ENCODE measurements at places on chromosomes 2 and 18.
A peak's percentile ranks its signal among the peaks of the same experiment; 100 is the strongest.

- DNase-seq: no peak
These were observed 24.4 kb downstream of the CNOT11 start for GRCh38 chr2:101277111-101277510.

DNA sequence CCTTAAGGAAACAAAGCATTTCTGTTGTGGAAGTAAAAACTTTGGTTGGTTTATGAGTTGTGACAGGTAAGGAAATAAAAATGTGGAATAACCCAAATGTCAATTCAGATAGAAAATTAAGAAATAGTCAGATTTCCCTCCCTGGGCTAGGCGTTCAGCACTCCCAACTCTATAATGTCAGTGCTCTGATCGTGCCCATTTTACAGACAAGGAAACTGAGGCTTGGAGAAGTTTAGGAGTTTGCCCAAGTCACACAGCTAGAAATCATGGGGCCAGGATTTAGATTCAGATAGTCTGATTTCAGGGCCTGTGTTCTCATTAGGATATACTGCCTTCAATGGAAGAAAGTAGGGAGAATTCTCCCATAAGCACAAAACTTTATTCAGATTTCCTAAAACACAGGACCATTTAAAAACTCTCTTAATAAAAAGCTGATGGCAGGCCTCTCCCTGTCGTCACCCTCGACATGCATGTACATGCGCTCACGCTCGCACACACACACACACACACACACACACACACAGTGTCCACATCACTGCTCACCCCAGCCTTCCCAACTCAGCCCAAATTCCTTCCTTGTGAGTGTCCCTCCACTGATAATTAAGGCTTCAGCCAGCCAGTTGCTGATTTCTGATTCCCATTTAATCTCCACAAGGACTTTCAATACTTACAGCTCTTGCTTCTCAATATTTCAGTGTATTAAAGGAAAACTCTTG lies 49.1 kb upstream of the SLC14A2 start:
- DNase-seq: no peak

GRCh38 chr2:39732482-39732881 lies 46.6 kb downstream of the THUMPD2 start:
- DNase-seq: no peak

DNA sequence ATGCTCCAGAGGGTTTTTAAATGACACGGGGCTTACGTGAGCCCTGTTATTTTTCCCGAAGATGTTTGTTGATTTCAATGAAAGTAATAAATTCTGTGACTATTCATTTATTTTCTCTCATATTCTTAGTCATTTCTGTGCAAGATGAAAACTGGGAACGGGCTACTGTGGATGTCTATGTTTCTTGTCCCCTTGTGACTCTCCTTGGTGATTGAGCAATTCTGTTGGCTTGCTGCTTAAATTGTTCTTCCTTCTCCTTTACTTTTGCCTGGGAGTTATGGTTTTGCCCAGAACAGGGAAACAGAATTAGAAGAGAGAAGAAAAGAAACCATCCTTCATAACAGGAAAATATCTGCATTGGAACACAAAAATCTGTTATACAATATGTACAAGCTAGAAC lies 508.2 kb upstream of the DSEL start:
- no peak for DNase-seq

DNA sequence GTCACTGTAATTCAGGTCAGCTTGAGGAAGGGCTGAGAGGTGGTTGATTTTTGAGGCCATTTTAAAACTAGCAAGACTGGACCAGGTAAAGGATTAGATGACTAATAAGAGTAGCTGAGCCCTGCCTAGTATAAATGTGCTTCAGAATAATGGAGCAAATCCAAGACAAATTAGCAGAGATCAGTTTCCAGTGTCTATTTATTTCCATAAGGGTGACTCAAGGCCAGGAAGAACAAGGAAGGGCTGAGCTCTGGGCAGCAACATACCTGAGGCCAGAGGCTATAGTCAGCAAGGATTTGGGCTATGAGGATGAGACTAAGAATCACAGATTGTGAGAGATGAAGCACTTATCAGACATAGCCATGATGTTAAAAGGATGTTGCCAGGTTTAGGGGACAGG lies 339.0 kb upstream of the LRRTM1 start:
- DNase-seq: no peak

- peak; percentile 57 for DNase-seq
These were observed 36.2 kb downstream of the EIF2AK3 start for GRCh38 chr2:88590998-88591613.

DNA sequence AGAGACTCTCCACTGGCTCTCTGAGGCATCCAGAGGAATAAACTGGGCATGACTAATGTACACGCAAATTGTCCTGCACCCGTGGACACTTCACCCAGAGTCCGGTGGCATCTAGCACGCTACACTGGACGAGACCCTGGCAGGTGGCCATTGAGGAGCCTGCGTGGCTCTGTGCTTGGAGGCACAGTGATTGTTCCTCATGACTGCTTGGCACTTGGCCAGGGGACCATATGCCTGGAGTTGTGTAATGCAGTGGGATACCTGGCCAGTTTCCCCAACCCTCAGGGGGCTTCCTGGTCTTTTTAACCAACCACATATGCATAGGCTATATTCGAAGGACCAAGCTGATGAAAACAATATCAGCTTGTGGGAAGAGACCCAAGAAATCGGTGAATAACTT lies 66.6 kb downstream of the MTCL1 start:
- peak; percentile 70 for DNase-seq

- DNase-seq: no peak
These were observed 56.7 kb downstream of the OSR1 start for GRCh38 chr2:19301706-19302105.

- DNase-seq: no peak
These were observed 3.2 kb downstream of the GPR35 start for GRCh38 chr2:240628507-240628807.

DNA sequence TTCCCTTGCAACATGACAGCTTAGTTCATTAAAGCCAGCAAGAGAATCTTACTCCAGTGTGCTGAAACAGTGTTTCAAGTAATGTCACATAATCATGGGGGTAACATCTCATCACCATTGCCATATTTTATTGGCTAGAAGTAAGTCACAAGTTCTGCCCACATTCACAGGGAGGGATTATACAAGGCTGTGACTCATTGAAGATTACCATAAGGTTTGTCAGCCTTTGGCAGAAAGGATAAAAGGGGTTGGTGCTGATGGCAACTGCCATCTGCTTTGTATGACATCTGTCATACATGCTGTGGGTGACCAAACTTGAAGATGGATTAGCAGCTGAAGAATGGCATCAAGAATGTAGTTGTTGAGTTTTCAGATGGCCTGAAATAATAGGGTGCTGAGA lies 61.2 kb downstream of the KCNE4 start:
- DNase-seq: no peak

DNA sequence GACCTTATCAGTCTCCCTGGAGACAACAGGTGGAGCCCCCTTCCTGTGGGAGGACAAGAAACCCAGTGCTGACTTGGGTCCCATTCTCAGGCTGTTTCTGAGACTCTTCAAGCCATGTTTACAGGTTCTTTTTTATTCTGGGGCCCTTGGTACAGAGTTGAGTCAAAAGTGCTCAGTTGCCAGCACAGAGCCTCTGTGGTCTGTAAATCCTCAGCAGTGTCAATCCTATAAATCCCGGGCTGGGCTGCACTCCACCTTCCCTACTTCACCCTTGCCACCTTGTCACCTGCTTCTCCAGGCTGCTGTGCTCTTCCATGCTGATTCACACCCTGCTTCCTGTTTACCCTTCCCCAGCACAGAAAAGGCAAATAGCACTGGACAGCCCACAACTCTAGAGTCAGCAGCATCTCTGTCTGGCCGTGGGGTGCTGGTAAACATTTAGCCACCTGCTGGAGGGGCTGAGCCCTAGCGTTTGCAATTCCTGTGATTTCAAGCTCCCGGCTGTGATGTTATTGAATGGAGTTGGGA lies 74.7 kb downstream of the TNFRSF11A start:
- DNase-seq: peak; percentile 97
